Stimulated activated CD4-positive, alpha-beta T cell treated with anti-CD3 and anti-CD28 coated beads, TNF-alpha, amount 100 ng/mL, for 1 hour (primary cell): ENCODE measurements at places on chromosomes 3 and 15.

DNA sequence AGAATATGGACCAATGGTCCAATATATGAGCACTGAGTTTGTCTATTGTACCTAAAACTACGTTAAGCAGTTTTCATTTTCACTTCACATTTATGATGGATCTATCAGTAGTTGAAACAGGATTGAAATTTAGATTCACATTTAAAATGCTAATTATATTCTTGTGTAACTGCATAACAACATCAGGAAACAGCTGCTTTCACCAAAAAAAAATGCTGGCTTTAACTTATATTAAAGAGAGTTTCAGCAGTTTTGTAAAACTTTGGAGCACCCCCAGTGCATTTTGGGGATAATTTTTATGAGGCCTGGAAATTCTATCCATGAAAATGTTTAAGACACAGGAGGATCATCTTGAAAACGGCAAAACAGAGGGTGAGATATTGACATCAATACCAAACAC is 142.8 kb upstream of the ROBO2 start:
- DNase-seq: no peak

GRCh38 chr3:114290911-114291901 is 2.6 kb upstream of the TIGIT start:
- DNase-seq: peak; percentile 70

DNA sequence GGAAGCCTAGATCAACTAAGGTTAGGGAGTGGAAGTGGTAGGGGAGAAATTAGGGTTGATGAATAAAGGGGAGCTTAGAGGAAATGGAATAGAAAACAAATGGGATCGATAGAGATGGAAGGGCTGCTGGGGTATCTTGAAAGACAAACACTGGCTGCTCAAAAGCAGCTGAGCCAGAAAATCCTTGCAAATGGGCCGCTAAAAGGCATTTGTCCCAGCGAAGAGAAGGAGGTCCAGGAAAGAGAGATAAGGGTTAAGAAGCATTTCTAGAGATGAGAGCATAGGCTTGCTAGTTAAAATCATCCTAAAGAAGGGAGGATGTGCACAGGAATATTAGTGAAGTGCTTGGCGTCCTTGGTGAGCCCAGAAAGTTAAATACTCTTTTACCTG is 258.0 kb upstream of the CBLB start:
- no peak for DNase-seq

GRCh38 chr15:95857124-95857757 is 473.3 kb upstream of the NR2F2 start:
- DNase-seq: no peak

DNA sequence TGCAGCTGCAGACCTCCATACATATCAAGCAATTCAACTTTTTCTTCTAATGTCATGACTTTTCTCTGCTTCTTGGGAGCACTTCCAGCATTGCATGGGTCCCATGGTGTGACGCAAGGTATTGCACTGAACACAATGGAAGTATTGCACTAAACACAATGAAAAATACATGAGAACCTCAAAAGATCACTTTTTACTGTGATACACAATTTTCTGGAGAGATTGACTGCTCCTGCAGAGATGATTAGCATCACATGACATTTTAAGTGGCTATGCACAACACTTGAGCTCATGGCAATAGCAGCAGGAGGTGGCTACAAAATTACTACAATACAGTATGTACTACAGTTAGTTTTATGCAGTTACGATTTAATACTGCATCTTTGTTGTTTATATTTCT is 113.5 kb upstream of the BHLHE40 start:
- no peak for DNase-seq

DNA sequence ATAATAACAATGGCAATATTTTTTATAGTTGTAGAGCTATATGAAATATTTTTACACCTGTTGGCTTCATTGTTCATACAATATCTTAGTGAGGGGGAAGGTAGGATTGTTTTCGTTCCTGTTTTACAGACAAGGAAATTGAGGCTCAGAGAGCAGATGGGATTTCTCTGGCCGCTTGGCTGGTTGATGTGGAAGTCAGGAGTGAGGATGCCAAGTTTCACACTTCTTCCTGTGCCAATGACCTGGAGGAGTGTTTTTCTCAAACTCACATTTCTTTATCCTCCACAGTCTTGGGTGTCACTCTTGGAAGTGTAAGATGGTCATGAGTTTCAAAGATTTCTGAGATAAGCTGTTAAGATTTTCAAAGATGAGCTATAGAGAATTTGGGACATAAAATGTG is 50.6 kb downstream of the LPP start:
- DNase-seq: no peak

- no peak for DNase-seq
These were observed 57.4 kb upstream of the ABHD17C start for GRCh38 chr15:80637747-80638146.

DNA sequence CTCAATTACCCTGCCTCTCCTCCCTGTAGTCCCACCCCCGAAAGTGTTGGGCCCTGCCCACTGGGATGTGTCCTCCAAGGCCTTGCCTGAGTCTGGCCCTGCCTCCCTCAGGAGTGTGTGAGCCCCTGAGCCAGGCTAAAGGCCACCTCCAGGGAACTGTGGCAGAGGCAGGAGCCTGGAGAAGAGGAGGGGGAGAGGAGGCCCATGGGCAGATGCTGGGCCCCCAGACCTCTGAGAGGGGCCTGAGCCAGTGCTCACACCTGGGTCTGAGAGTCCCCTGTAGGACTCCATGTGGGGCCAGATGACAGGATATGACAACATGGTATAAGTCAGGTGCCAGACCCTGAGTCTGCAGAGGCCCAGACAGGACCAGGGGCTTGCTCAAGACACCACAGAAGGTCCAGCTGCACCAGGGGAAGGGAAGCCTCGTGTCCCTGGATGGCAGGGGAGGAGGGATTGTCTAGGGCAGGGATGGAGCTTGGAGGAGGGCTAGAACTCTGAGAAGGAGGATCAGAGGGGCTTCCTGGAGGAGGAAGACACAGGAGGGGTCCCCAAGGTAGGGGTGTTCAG is 217.9 kb downstream of the TBC1D2B start:
- DNase-seq: no peak

DNA sequence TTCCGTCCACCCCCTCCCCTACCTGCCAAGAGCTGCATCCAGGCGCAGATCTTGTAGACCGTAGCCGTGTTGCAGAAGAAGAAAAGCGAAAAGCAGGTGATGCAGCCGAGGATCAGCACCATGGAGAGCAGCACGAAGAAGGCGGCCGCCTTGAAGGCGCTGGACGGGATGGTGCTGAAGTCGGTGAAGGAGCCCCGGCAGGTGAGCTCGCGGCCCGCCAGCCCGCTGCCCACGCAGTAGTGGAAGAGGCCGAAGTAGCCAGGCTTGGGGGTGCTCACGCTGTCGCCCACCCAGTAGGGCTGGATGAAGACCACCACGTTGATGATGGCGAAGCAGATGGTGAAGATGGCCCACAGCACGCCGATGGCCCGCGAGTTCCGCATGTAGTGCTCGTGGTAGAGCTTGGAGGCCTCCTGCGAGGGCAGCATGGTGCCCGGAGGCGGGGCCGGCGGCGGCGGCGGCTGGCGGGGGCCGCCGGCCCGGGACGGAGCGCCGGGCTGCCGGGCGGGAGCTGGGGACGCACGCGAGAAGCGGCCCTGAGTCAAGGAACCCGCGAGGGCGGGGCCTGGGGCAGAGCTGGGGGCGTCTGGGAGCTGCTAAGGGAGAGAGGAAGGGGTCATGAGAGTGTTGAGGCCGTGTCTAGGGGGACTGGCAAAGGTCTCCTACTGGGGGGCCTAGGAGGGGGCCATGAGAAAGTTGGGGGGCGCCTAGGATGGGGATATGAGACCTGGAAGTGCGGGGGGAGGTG is 1.2 kb downstream of the LHFPL4 start:
- DNase-seq: no peak

- DNase-seq: no peak
These were observed 3.2 kb upstream of the MME start for GRCh38 chr3:155076888-155077287.

GRCh38 chr3:143751643-143752178 is 96.6 kb downstream of the SLC9A9 start:
- DNase-seq: no peak

DNA sequence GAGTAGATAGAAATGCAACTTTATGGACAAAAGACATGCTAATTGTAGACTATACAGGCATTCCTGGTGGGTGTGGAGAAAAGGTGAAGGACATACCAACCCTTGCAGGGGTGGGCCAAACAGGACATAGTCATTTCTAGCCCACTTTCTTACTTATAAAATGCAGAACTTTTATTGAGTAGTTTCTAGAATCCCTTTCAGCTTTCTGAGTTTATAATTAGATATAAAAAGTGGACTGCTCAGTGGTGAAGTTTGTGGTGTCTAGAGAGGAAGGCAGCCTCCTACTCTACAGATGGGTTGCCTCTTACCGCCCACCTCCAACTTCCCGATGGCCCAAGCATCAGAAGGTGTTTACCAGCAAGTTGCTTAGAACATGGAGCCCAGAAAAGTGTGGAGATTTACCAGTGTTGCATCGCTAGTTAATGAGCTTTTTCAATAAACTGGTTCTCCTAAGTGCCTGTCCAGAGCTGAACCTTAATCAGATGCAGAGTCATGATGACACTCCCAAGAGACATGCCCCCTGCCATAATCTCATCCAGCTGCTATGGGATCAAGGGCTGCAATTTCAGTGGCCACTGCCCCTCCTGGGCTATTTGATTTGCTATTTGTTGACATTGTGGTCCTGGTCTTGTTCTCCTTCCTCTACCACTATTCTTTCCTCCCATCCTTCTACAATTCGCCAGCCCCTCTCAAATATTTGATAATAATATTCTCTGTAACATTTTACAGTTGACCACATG is 77.5 kb upstream of the STRIT1 start:
- DNase-seq: no peak

- DNase-seq: peak; percentile 36
These were observed 832 bp downstream of the TGFBR2 start for GRCh38 chr3:30607032-30607833.

DNA sequence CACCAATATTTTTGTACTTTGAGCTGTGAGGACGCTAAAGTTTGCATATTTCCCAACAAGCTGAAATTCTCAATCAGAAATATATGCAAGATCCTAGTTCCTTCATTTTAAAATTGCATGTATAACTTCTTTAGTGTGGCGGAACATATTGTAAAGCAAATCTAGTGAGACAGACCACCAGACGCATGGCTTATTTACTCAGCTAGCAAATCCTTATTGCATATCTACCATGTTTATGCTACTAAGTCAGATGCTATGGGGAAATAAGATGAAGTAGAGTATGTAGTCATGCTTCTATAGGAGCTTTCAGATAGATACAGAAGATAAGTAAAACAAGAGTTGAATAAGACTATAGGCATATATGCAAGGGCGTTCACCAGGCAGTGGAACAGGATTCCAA is 62.0 kb downstream of the C3orf70 start:
- no peak for DNase-seq

GRCh38 chr3:182732232-182733015 is 60.9 kb upstream of the ATP11B start:
- DNase-seq: no peak

DNA sequence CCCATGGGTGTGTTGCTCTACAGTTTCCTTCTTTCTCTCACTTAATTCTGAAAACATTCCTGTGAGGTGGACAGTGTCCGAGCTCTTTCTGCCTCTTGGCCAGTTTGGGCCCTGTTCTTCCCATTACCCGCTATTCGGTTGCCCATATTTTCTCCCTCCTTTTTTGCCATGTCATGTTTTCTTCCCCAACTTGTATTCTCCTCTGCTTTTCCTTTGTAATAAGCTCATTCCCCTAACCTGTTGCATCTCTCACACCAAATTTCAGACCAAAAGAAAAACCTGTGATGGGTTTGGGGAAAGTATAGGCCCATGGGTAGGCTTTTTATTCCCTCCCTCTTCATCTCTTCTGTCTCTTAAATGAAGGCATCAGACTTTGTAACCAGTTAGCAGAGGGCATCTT is 30.5 kb downstream of the NKIRAS1 start:
- DNase-seq: no peak

- DNase-seq: no peak
These were observed 162.9 kb downstream of the TIGIT start for GRCh38 chr3:114456742-114457141.

DNA sequence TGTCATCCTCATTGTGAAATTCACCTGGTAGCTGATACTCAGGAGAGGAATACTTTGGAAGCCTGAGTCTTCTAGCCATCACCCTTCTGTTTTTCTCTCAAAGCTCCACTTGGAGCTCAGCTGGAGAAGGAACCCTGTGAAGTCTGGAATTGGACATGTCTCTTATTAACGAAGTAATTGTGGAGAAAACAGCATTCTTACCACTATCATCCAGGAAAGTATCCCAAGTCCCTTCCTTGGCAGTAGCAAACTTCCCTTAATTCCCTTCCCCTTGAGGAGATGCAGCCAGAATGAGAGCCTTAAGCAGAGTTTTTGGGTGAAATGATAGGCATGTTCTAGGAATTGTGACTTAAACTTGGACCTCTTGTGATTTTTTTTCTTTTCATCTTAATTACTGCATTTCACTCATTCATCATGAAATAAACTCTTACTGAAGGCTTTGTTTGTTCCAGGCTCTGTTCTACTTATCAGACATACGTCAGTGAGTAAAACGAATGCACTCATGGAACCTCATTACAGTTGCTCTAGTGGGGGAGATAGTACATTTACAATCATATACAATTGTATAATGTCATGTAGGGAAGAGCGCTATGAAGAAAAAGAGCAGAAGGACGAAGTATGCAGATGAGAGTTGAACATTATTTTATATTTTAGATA is 30.5 kb upstream of the TCF12 start:
- no peak for DNase-seq

- DNase-seq: no peak
These were observed 281.0 kb downstream of the KLF13 start for GRCh38 chr15:31607656-31608055.

DNA sequence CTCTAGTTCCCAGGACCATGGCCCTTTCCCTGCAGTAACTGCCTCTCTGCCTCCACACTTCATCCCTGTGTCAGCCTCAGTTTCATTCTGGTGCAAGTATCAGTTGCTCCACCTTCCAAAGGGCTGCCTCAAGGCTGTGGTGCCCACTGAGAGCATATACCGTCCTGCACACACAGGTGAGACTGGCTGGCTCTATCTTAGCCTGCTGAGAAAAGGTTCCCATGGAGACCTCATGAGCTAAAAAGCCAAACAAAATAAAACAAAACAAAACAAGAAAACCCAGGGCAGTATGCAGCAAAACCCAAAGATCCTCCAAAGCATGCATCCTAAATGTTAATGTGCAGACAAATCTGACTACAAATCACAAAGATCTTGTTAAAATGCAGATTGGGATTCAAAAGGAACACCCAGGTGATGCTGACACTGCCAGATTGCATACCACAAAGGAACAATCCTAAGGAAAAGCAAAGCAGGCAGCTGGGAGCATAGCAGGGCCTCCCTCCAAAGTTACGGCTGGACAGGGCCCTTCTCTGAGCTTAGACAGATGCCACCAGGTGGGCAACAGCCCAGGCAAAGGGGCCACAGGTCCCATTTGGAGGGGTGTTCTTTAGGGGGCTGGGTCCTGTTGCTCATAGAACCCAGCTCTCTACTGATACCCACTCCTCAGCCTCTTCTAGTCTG is 76.3 kb upstream of the SLCO2A1 start:
- no peak for DNase-seq
